ENCODE measurements at places on chromosomes 6 and 20.

DNA sequence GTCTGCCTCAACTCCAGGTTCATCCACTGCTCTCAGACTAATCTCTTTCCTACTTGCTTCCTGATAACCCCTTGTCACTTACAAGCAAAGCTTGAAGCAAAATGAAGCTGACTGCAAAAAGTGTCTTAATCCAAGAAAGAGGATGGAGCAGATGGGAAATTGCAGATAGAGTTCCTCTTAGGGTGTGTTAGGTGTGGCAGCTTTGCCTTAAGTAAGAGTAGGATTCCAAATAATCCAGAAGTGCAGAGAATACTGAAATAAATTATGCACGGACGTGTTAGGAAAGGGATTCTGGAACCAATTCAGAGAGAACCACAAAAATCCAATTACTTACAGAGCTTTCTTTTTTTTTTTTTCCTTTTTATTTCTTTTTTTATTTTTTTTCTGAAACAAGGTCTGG is 6.1 kb upstream of the RPL7L1 start:
- DNase-seq: no peak

DNA sequence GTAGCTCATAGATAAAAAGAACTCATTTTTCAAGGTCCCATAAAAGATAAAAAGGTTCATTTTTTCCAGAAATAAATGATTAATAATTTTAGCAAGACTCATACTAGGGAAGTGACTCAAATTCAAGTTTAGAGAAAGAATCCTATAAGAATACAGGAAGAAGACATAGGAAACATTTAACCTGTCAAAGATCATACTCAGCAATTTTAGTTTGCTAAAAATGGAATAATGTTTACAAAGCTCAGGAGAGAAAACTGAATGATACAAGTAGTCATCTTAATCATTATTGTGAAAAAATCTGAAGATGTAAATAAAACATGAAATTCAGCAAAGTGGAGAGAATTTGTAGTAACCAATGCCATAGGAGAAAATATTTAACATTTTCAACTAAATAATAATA is 926.6 kb downstream of the TBC1D32 start:
- DNase-seq: no peak

DNA sequence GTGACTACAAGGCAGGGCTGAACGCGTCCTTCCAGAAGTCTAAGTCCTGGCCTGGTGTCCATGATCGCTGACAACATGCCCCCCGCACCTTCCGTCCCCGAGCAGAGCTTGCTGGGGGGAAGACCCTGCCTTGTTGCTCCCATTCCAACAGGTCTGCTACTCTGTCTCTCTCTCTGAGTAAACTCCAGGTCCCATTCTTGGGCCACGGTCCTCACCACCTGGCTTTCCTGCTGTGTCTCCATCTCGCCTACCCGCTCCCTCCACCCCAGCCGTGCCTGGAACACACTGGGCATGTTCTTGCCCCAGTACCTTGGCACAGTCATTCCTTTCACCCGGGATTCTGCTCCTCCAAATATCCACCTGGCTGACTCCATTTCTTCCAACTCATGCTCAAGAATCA is 162.3 kb downstream of the BMP7 start:
- no peak for DNase-seq

DNA sequence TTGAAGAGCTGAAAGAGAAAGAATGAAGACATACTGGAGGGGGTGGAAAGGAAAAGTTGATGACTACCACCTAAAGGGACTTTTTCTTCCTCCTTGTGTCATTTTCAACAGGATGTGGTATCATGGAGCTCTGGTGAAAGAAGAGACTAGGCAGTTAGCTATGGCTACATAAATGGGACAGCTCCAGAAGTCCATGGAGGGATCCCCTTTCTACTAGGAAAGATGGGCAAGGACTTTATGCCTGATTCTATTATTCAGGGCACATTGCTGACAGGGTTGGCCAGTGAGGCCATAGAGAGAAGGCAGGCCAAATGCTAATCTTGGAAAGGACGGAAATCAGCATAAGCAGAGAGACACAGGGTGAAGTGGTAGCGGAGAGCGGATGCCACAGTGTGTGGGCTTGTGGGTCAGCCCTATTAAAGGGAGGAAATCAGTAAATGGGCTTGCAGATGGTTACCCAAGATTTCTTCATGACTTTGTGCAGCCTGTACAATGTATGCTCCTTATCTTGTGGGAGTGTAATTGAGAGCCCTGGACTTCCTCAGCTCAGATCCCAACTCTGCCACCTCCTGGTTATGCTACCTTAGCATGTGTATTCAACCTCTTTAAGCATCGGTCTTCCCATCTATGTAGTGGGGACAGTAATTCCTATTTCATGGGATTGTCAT is 77.4 kb upstream of the TMEM170B start:
- DNase-seq: no peak

- DNase-seq: no peak
These were observed 10.7 kb downstream of the RIMS4 start for GRCh38 chr20:44799691-44800090.

- no peak for DNase-seq
These were observed 2.0 kb downstream of the EEF1E1 start for GRCh38 chr6:8100159-8100854.

GRCh38 chr6:44113414-44113813 is 13.8 kb downstream of the MRPL14 start:
- DNase-seq: no peak

GRCh38 chr6:44650947-44651346 is 263.4 kb downstream of the CDC5L start:
- DNase-seq: no peak

- DNase-seq: no peak
These were observed 45.9 kb upstream of the POU5F1 start for GRCh38 chr6:31216208-31216898.

- DNase-seq: no peak
These were observed 84.1 kb upstream of the SIRPA start for GRCh38 chr20:1810926-1811620.
